Common myeloid progenitor, CD34-positive (primary cell): ENCODE measurements at places on chromosomes 16 and 17.

- DNase-seq, result no peak
Measured at GRCh38 chr17:30101686-30102390, 14.8 kb upstream of the NSRP1 start.

- DNase-seq, result no peak
Measured at GRCh38 chr16:79592186-79592585, 8.4 kb downstream of the MAF start.

GRCh38 chr16:85720302-85720637 is 30.6 kb downstream of the C16orf74 start:
- DNase-seq, result no peak

DNA sequence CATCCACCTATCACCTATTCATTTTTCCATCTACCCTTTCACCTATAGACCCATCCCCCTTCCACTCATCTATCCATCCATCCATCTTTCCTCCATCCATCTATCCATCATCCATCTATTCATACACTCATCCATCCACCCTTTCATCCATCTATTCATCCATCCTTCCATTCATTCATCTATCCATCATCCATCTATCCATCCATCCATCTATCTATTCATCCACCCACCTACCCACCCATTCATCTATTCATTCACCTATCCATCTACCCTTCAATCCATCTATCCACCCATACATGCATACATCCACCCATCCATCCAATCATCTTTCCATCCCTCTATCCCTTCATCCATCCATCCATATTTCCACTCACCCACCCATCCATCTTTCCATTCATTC is 63.3 kb downstream of the C17orf67 start:
- DNase-seq, result no peak

- peak; percentile 88 for DNase-seq
Measured at GRCh38 chr16:75385507-75386152, 47.7 kb downstream of the CFDP1 start.

GRCh38 chr17:3012926-3013581 is 50.4 kb downstream of the OR1D5 start:
- peak; percentile 73 for DNase-seq

GRCh38 chr16:82070656-82071369 is 35.8 kb downstream of the HSD17B2 start:
- DNase-seq, result no peak

GRCh38 chr17:19410875-19411620 is at the start of gene RNF112:
Gene RNF112 (plus strand): TSS chr17:19411232. CDS start chr17:19411409, 177 bp downstream.
- DNase-seq, result no peak

DNA sequence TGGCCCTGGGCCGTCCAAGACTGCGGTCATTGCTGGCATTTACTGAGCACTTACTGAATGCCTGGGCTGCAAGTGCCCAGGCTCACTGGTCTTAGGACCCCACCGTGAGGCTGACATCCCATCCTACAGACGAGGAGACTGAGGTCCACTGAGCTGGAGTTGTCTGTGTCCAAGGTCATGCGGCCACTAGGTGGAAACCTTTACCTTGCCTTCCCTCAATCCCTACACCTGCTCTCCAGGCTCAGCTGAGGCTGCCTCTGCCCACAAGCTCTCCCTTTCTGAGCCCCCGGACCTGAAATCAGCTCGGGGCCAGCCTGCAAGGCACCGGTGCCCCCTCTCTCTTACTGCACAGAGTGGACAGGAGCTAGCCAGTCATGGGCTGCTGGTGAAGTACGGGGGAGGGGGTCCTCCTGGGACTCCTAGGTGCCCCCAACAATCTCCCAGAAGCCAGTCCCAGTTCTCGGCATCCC is 1.5 kb downstream of the CASKIN1 start:
- peak; percentile 69 for DNase-seq

- no peak for DNase-seq
Measured at GRCh38 chr17:68777856-68778694, 176.9 kb upstream of the FAM20A start.

DNA sequence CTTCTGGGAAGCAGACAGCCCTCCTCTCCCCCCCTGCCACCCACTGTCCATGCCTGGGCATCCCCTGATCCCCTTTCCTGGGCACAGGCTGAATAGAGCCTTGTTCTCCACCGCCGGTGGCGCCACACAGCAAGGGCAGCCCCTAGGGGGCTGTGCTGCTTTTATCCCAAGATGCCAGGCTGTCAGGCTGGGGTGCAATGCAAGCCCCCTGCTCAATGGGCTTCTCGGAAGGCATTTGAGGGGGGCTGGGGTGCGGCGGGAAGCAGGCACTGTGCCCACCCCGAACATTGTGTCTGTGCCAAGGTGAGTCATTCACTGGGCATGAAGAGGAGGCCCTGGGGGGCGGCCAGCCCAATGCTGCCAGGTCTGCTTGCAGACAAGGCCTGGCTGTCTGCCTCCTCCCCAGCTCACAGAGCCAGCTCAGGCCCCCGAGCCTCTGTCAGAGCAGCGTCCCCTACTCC is 1.5 kb upstream of the GFAP start:
- DNase-seq, result no peak

DNA sequence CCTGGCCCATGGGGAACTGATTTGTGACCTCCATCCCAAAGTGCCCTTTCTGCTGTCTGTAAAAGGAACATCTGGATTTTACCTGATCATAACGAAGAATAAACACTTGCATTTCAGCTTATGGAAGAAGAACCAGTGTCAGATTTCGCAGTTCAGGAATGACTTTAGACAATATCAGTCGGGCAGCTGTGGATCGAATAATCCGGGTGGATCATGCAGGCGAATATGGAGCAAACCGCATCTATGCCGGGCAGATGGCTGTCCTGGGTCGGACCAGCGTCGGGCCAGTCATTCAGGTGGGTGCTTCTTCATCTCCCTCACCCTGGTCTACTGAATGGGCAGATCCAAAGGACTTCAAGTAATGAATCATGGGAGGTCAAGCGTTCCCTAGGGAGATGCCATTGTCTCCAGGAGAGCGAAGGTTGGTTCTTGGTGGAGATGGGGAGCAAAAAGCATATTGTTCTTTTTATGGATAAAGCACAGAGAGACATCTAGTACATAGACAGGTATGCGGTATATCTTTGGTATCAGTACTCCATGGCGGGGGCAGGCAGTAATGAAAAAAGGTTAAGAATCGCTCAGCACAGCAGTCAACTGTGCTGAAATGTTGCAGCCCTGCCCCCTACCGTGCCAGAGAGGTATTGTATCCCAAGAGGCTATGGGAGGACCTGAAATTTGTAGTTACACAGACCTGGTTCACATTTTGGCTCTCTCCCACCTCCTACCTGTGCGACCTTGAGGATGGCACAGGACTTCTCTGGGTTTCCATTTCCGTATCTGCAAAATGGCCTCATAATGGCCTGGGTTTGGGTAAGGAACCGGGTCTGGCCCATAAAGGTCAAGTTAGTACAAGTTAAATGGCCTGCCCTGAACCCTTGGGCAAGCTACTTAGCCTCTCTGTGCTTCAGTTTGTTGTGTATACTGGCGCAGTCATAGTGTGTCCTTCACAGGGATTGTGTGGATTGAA is 4.7 kb downstream of the COQ7 start:
- DNase-seq, result peak; percentile 74

GRCh38 chr16:71746442-71747046 is 22.0 kb upstream of the PHLPP2 start:
- peak; percentile 75 for DNase-seq

DNA sequence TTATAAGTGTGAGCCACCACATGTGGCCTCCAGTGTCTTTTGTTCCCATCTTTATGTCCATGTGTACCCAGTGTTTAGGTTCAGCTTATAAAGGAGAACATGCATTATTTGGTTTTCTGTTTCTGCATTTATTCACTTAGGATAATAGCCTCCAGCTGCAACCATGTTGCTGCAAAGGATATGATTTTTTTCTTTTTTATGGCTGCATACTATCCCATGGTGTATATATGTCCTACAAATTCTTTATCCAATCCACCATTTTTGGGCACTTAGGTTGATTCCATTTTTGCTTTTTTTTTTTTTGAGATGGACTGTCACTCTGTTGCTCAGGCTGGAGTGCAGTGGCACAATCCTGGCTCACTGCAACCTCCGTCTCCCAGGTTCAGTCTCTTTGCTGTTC is 32.9 kb downstream of the ATAD5 start:
- DNase-seq, result no peak

- peak; percentile 17 for DNase-seq
Measured at GRCh38 chr16:12573300-12573699, 230.4 kb downstream of the CPPED1 start.

GRCh38 chr17:78605429-78605828 is 28.2 kb upstream of the DNAH17 start:
- DNase-seq, result no peak

GRCh38 chr16:49698453-49698815 is 157.5 kb downstream of the ZNF423 start:
- DNase-seq, result peak; percentile 94

DNA sequence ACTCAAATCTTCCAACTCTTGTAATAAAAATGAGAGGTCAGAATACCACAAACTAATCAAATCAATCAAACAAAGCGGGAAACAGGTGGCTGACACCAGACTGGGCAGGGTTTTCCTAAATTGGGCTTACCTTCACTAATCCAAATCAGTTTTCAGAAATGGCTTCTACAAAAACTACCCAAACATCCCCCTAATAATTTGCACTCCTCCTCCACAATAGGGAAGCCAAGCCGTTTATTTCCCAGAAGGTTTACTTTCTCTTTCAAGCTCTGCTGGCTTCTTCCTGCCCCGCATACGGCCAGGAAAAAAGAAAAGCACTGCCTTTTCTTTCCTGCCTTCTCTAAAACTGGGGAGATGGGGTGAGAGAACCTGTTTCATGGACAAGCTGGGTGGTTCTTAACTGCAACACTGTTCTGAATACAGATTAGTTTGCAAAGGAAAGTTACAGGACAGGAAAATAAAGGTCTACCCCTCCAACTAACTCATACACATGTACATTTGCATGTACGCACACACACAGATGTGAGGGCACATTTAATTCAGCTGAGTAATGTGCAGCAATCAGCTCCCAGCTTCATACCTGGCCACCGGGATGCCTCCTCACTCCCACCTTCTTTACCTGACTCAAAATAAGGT is 9.2 kb downstream of the STAT3 start:
- peak; percentile 55 for DNase-seq

DNA sequence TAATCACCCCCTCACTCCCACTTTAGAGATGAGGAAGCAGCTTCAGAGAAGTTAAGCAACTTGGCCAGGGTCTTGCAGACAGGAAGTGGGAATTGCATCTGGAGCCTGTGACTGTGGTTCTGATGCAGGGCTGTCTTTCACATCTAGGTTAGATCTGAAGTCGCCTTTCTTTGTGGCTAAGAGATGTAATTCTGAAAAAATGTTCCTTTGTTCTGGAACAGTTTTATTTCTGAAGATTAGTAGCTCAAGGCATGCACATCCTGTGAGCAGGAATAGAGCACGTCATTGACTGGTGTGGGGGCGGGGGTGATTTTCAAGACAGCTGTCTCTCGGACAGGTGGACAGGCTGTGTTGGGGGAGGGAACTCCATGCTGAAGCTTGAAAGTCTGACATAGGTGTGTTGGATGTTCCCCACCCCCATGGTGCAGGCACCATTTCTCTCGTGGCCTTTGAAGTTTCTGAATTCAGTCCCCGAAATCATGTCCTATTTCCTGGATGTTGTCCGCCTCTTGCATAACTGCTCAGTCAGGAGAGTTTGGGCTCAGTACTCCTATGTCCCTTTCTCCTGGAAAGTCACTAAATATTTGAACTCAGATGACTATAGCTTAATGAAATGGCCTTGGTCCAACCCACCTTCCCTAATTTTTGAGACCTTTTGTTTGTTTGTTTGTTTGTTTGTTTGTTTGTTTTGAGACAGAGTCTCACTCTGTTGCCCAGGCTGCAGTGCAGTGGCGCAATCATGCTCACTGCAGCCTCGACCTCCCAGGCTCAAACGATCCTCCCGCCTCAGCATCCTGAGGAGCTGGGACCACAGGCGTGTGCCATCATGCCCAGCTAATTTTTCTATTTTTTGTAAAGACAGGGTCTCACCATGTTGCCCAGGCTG is 21.0 kb upstream of the HERPUD1 start:
- DNase-seq, result peak; percentile 35

DNA sequence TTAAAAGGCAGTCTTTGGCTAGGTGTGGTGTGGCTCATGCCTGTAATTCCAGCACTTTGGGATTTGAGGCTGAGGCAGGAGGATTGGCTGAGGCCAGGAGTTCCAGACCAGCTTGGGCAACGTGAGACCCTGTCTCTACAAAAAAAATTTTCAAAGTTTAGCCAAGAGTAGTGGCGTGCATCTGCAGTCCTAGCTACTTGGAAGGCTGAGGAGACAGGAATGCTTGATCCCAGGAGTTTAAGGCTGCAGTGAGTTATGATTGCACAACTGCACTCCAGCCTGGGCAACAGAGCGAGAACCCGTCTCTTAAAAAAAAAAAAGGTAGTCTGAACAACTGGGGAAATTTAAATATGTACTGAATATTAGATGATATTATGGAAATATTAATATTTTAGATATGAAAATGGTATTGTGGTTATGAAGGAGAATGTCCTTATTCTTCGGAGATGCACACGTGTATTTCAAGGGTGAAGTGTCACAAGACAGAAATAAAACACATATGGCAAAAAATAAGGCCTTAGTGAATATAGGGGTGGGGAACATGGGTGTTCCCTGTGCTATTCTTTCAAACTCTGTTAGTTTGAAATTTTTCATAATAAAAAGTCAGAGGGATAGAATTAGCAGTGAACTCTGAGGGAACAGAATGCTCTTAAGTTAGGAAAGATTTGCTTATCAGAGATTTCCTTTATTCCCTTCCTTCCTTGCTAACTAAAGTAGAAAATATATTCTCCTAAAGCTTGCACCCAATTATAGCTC is 144.7 kb downstream of the CDK5R1 start:
- no peak for DNase-seq

GRCh38 chr17:21397341-21398190 is 21.4 kb downstream of the KCNJ12 start:
- no peak for DNase-seq

- DNase-seq, result no peak
Measured at GRCh38 chr16:12524658-12525057, 279.0 kb downstream of the CPPED1 start.

GRCh38 chr16:47055136-47055885 is 81.8 kb upstream of the DNAJA2 start:
- no peak for DNase-seq

- peak; percentile 50 for DNase-seq
Measured at GRCh38 chr16:27431773-27432532, 30.0 kb downstream of the IL21R start.

DNA sequence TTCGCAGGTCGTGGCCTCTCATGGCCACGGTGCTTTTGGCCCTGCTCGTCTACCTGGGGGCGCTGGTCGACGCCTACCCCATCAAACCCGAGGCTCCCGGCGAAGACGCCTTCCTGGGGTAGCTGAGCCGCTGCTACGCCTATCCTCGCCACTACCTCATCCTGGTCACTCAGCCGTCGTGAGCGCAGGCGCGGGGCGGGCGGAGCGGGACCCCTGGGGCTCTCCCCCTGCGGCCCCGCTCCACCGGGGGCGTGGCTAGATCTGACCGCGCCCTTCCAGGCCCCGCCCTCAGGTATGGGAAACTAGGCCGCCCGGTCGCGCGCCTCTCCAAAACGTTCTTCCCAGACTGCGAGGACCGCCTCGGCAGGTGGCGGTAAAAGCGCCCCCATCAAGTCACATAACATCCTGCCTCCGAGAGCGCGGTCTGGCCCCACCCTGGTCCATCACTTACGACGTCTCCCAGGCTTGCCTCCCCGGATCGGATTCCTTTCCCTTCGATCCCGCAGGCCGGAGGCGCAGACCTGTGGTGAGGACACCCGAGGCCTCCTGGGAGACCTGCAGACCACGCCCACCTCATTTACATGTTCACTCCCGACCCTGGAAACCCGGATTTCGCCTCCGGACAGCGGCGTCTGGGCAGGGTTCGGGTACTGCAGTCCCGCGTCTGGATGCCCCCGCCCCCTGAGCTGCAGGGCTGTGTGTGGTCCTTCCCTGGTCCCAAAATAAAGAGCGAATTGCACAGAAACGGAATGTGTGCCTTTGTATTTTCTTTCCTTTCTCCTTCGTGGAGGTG is 91.5 kb upstream of the TMEM97 start:
- peak; percentile 68 for DNase-seq
